ENCODE measurements at places on chromosomes 2 and 18.

DNA sequence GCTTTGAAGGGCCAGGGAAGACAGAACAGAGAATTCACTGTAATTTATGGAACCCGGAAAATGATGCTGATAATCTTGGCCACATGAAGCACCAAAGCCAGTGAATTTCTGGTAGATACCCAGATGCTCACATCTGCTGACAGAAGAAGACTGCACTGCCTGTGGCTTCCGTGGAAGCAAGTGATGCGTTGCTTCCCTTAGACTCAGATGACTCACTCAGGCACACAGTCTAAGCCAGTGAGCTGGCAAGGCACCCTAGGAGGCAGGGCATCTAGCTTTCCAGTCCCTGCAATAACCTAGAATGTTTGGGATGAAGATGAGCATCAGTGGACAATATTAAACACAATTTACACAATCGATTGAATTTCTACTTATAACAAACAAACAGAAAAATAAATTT, 284.7 kb downstream of the CMPK2 start:
- no peak for DNase-seq

DNA sequence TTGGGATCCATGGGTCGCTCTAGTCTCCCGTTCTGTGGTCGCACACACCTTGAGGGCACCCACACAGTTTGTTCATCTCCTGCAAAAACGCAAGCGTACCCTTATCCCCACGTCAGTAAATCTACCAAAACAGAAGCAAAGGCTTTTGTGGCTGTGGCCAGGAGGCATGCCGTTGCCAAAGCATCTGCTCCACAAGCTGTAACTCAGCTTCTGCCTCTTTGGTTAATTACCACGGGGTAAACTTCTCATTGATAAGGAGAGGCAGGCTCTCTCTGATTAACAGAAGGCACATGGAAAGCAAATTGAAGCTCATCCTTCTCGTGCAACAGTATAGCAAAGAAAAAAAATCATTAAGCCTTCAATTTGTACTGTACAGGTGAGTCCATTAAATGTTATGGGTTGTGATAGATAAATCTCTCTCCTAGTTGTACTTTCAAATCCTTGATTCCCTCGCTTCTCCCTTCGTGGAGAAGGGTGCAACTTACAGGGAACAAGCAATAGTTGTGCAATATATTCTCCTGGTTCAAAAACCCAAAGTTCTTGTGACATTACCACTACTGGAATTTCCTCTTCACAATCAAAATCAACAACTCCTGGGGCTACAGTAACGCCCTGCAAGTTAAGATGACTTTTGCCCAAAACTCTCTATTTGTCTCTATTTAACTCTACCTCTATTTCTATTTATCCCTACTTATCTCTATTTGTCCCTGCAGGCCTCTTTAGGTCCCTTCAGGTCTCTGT, 10.3 kb downstream of the PECR start:
- DNase-seq, result no peak

DNA sequence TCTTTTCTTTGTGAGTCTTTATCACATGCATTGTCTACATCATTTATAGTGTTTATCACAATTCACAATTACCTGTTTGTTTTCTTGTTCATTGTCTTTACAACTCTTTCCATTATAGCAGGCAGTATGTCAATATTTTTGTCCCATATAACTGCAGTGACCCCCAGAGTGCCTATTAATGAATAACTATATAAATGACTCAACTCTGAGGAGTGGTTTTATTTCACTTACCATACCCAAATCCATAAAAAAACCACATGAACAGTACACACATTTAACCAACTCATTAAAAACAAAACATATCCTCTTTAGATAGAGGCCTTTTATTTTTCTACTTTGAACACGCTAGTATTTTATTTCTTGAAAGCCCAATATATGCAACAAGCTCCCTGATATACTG, 1419.1 kb upstream of the NXPH2 start:
- no peak for DNase-seq

- DNase-seq, result no peak
These were observed 25.0 kb downstream of the ZAP70 start for GRCh38 chr2:97738179-97739019.

- no peak for DNase-seq
These were observed 61.8 kb downstream of the TBC1D8 start for GRCh38 chr2:101089419-101089818.

- no peak for DNase-seq
These were observed 794.8 kb downstream of the SATB2 start for GRCh38 chr2:198662905-198663304.

- no peak for DNase-seq
These were observed 35.3 kb downstream of the MROH2A start for GRCh38 chr2:233813236-233814055.

DNA sequence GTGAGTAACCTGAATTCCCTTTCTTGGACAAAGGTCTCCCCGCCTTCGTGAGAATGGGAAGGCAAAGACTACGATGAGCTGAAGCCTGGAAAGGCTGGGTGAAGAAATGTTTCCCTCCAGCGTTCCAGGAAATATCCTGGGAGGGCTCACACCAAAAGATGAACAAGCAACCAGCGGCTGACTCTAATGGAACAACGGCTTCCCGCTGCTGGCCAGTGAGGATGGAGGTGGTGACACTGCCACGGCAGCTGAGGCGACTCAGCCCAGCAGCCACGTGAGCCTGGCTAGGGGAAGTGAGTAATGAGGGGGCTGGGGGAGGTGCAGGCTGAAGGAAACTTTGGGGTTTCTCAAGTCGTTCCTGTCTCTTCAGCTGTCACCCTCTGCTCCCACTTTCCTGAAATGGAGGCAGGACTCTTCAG, 105.0 kb upstream of the SMAD7 start:
- no peak for DNase-seq

GRCh38 chr2:230124757-230125431, 56.2 kb upstream of the SLC16A14 start:
- no peak for DNase-seq

DNA sequence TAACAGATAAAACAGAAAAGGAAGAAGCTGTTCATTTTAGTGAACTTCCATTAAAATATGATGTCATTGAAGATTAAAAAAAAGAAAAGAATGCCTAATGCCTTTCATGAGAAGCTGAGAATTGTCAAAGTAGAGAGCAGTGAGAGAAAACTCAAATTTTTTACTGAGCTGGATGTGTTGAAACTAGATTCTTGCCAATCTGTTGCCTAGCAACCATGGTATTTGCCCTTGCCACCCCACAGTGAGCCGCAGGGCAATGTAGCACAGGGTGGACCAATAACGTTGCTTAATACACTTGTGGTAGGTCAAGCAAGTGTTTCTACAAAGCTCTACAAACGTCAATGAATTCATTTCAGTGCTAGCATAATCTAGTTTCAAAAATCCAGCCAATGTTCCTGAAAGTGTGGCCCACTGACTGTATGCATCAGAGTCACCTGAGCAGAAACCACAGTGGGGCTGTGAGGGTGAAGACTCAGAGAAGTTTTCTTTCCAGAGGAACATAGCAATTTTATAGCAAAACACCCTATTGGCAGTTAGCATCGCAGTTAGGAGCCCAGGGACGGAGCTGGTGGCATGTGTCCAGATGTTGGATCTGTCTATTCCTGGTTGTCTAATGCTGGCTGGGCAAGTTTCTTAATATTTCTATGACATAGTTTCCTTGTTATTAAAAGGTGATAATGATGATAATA, 132.2 kb downstream of the DOCK10 start:
- DNase-seq, result no peak

- no peak for DNase-seq
These were observed 91.2 kb upstream of the ALPP start for GRCh38 chr2:232287316-232287715.

GRCh38 chr18:57446322-57446721, 11.1 kb downstream of the ONECUT2 start:
- no peak for DNase-seq

- no peak for DNase-seq
These were observed 983.6 kb upstream of the ZEB2 start for GRCh38 chr2:145503511-145503910.

- DNase-seq, result no peak
These were observed 341.1 kb downstream of the ARL6IP6 start for GRCh38 chr2:153059338-153060052.

GRCh38 chr2:48886919-48887318, 131.4 kb upstream of the LHCGR start:
- DNase-seq, result no peak

DNA sequence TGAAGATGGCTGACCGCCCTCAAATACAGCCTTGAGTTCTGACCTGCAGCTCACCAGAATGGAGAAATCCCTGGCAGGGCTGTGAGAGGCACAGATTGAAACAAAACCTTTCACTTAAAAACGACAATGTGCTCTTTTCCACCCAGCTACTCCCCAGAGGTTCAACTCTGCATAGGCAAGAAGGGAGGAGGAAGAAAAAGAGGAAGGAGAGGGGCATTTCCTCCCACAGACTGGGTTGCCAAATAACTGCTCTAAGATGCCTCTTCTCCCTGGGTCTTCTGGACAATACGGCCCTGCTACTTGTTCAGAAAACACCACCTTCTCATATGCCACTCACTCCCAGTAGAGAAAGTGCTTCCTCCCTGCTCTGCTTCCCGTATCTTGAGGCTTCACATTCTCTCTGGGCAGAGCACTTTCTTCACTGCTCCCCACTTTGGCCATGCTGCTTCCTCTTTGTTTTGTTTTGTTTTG, 136.4 kb upstream of the SLC1A4 start:
- no peak for DNase-seq

- DNase-seq, result no peak
These were observed 95.9 kb upstream of the SIX2 start for GRCh38 chr2:45105050-45105582.

GRCh38 chr2:209331291-209331844, 92.5 kb upstream of the MAP2 start:
- no peak for DNase-seq

GRCh38 chr2:113848758-113849415, 41.0 kb upstream of the ACTR3 start:
- no peak for DNase-seq

DNA sequence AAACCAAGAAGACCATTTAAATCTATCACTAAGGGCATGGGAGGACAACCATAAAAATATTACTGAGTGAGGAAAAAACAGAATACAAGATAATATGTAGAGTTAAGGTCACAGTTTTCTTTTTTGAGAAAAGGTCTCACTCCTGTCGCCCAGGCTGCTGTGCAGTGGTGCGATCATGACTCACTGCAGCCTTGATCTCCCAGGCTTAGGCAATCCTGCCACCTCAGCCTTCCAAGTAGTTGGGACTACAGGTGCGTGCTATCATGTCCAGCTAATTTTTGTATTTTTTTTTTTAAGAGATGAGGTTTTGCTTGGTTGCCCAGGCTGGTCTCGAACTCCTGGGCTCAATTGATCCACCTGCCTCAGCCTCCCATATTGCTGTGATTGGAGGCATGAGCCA, 24.0 kb downstream of the POLR1A start:
- DNase-seq, result no peak

- no peak for DNase-seq
These were observed 360.5 kb downstream of the EPHA4 start for GRCh38 chr2:221211653-221212052.

Measured in stimulated activated CD8-positive, alpha-beta memory T cell treated with anti-CD3 and anti-CD28 coated beads, Interleukin-15, amount 100 ng/mL, for 1 hour (primary cell).